Fibroblast of mammary gland (primary cell): ENCODE measurements at places on chromosomes 6 and 20.

DNA sequence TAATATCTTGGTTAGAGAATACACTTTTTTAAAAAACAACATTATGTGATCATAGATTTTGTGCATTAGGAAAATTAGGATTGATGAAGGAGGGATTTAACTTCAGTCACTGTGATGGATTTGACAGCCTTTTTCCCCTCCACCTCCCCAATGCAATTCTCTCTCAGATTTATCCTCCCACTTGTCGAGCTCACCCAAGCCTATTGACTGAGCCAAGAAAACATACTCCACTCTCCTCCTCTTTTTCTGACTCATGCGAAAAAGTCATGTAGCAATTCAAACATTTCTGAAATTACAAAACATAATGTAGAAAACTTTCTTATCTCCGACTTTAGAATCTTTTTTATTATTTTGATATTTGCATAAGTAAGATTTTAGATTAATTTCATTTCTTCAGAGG is 24.1 kb downstream of the KLHL32 start:
- DNase-seq = no peak

DNA sequence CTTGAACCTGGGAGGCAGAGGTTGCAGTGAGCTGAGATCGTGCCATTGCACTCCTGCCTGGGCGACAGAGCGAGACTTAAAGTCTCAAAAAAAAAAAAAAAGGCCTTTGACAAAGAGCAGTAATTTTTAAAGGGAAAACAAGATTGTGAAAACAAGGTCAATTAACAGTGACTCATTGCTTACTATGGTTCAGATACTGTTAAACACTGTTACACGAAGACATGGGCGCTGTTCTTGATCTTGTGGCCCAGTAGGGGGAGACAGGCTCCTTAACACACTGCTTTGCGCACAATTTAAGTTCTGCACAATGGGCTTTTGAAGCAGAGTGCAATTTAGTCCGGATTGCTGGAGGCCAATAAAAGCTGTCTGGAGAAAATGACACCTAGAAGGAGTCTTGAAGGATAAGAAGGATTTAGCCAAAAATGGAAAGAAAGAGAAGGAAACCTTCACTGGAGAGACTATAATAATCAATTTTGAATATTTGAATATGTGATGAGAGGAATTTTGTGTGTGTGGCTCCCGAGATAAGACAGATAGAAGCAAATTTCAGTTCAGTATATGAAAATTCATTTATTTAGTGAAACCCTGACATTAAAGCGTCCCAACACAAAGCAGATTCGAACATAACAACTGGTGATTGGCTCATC is 6.0 kb upstream of the LATS1 start:
- DNase-seq = peak; percentile 90

- no peak for DNase-seq
These were observed 48.0 kb downstream of the ADTRP start for GRCh38 chr6:11730641-11731040.

GRCh38 chr6:81744131-81744530 is 8.3 kb downstream of the TENT5A start:
- DNase-seq = no peak

DNA sequence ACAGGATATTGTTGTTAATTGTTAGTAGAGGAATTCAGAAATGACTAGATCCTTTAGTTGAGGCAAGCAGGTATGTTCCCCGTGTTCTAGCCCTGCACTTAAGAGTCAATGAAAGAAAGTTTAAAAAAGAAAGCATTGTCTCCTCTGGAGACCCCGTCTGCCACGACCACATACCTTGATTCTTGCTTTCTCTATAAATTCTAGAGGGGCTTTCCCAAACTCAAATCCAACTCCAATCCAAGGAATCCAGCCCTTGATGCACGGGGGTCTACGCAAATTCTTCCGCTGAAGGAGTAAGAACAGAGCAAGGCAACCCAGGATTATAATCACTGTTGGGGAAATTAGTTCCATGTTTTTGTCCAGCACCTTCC is 401 bp downstream of the CYP39A1 start:
- DNase-seq = no peak

- no peak for DNase-seq
These were observed 102.5 kb upstream of the ASF1A start for GRCh38 chr6:118791499-118791898.

- DNase-seq = no peak
These were observed 47.0 kb downstream of the TFEB start for GRCh38 chr6:41688256-41688965.

- DNase-seq = peak; percentile 38
These were observed 50.8 kb downstream of the CD109 start for GRCh38 chr6:73746787-73747186.

DNA sequence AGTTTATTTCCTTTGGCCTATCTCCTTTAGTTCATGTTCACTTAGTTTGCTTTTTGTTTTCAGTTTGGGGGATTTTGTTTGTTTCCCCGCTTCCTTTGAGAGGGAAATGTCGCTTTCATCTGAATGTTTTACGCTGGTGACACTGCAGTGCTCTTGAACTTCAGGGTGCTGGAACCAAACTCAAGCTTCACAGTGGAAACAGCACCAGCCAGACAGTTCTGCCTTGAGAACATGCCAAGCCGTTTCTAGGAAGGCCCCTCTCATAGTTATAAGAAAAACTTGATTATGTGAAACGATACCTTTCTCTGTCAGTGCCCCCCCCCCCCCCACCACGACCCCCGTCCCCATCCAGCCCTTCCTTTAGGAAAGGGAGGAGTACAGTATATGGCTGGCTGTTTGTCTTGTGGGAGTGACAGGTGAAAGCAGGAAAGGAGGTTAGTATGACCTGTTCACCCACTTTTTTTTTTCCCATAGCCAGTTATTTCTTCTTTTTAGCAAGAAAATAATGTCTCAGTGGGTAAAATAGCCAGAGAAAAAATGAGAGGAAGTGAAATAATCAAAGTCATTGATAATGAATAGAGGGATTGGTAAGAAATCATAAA is 130.1 kb downstream of the LRRC1 start:
- no peak for DNase-seq

DNA sequence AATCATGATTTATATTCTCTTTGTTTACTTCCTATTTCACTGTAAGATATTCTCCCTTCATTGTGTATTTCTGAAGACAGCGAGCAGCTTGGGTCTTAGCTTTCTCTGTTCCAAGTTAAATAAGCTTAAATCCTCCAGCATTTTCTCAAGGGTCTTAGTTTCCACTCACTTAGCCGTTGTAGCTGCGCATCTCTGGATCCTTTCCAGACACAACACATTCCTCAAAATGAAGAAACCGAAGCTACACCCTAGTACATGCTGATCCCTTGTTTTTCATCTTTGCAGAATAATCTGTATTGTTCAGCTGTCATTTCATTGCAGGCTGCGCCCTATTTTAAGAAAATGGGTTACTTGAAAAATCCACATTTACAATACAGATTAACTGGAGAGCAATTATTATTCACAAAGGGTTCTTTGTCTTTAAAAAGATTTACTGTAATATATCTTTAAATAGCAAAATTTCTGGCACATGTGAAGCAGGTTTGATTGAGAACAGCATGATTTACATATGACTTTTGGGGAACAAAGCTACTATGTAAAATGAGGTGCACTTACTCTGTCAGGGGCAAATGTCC is 375.8 kb downstream of the QKI start:
- peak; percentile 55 for DNase-seq

DNA sequence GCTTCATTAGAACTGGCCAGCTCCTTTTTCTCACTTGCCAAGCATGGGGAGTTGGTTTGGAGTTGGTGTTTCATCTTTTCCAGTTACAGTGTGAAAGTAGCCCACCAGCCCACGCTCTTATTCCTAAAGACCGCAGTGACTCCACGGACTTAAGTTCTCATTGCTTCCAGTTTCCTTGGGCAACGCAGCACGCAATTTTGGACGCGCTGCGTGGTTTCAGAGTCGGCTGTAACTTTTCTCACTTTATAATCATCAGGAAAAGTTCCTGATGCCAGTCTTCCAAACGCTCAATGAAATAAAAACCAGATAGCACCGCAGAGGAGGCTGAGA is 381 bp upstream of the PEX7 start:
- DNase-seq = peak; percentile 56

GRCh38 chr20:23059846-23060245 is 10.4 kb upstream of the THBD start:
- DNase-seq = no peak

GRCh38 chr6:71733970-71734899 is 152.1 kb upstream of the RIMS1 start:
- peak; percentile 29 for DNase-seq

DNA sequence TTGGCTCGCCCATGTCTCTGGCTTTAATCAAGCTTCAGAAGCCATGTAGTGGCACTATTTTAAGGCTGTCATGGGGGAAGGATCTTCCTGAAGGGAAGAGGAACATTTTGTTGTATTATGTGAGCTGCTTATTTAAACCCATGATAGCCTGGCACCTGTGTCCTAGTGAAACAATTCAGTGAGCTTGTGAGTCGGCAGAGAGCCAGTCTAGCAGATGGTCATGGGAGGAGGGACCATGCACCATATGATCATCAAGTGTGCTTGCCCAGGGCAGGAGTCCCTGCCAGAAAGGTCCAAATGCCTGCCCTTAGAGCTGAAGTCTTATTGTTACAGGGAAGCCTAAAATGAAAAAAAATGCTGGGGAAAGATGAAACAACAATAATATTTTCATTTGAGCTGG is 132.9 kb downstream of the PRDM13 start:
- DNase-seq = no peak

DNA sequence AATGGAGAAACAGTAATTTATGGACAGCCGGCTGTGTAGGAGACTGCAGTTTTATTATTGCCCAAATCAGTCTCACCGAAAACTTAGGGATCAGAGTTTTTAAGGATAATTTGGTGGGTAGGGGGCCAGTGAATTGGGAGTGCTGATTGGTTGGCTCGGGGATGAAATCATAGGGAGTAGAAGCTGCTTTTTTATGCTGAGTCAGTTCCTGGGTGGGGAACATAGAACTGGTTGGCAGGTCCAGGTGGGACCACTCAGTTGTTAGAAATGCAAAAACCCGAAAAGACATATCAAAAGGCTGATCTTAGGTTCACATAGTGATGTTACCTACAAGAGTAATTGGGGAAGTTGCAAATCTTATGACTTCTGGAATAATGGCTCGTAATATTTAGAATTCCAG is 59.3 kb downstream of the DOP1A start:
- DNase-seq = no peak

- DNase-seq = no peak
These were observed 80.3 kb downstream of the HTR1B start for GRCh38 chr6:77383026-77383425.

DNA sequence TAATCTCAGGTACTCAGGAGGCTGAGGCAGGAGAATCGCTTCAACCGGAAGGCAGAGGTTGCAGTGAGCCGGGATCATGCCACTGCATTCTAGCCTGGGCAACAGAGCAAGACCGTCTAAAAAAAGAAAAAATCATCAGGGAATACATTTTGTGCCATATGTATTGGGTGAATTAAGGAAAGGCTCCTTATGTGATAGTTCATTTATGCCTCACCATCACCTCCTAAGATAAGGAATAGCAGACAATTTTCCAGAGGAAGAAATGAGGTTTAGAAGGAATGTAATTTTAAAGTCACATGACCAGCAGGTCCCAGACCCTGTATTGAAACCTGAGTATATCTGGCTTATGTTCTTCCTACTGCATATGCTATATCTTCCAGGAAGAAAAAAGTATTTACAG is 93.9 kb upstream of the FOXC1 start:
- no peak for DNase-seq

- no peak for DNase-seq
These were observed 148.2 kb downstream of the BCKDHB start for GRCh38 chr6:80254716-80255115.

- no peak for DNase-seq
These were observed 39.4 kb upstream of the EEF1A1 start for GRCh38 chr6:73560182-73560732.

DNA sequence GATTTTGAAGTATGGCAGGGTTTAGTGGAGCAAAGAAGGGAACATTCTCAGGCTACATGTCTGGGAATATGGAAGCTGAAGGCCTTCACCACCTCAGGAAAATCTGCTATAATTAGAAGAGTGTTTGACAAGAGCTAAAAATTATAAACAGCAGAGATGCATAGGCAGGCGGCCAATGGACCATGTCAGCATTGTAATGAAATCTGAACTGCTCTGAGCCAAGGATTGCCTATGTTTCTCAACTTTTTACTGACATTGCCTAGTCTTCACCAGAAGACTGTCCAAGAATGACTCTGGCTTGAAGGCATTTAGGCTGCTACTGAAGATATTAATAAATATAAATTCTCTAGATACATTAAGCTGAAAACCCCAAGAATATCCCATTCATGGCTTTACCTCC is 84.1 kb downstream of the C6orf52 start:
- peak; percentile 2 for DNase-seq

DNA sequence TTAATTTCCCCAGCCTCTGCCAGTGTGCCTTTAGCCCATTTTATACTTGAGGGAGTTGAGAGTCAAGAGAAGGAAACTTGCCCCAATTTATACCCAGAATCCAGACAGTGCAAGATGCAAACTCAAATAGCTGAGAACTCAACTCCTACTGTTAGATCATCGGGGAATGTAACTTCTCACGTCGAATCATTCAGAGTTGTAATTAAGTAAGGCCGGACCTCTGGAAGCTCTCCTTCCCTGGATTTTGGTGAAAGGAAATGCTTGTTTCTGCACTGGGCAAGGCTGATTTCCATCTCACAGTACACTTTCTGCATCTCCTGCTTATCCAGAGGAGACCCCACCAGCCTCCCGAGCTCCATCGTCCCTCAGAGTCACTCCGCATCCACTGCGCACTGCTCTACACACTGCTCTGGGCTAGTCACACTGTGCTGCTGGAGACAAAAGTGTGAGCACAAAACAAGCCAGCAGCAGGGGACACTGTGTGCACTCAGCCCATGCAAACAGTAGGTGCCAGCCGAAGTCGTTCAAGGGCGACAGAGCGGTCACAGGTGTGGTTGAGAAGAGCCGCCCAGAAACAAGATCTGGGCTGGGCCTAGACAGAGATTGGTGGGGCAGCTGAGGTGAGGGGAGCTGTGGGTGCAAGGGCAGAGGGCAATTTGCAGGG is 150.4 kb upstream of the QKI start:
- no peak for DNase-seq

- no peak for DNase-seq
These were observed 68.5 kb upstream of the NFATC2 start for GRCh38 chr20:51610761-51611624.

DNA sequence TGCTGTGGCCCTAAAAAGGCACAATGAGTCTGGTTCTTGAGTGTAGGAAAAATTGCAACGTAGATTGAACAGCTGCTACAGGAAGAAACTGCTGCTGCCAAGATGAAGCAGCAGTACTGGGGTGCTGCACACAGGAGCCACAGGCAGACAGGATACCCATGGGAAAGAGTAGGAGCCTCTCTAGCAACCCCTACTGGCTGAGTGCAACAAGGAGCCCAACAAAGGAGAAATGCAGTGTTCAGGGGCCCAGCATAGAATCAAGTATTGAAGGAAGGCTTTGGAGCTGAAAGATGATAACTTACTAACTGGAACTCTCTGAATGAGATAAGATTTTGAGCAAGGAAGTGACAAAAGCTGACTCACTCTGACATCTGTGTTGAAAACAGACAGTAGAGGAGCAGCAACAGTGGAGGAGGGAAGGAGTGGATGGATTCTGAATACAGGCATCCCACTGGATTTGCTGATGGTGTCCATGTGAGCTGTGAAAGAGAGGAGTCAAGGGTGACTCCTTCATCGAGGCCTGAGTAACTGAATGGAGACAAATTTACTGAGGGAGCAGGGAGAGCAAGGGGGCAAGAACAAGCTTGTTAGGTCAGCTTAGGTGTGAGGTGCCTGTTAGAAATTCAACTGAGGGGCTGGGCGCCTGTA is 534.7 kb upstream of the JARID2 start:
- peak; percentile 96 for DNase-seq
